Urinary bladder (tissue), 4 donors: ENCODE measurements at places on chromosomes 2 and 18. TPM values are rescaled to one million over a fixed set of nuclear protein-coding genes. Genes with fewer than 3 reads are reported as not detected.

DNA sequence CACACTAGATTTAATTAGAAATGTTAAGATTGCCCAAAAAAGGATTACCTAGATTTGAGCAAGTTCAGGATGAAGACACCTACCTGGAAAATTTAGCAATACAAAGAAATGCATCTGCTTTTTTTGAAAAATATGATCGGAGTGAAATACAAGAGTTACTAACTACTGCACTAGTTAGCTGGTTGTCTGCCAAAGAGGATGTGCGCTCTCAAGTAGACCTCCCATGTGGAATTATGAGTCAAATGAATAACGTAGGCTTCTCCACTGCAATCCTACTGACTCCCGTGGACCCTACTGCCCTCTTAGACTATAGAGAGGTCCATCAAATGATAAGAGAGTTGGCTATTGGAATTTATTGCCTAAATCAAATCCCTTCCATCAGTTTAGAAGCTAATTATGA, 2.0 kb downstream of the ANKAR start:
- DNase-seq, result no peak

GRCh38 chr18:79940126-79940813, 11.2 kb downstream of the SLC66A2 start:
- no peak for DNase-seq

GRCh38 chr2:156476850-156477206, 40.6 kb downstream of the GPD2 start:
- no peak for DNase-seq

DNA sequence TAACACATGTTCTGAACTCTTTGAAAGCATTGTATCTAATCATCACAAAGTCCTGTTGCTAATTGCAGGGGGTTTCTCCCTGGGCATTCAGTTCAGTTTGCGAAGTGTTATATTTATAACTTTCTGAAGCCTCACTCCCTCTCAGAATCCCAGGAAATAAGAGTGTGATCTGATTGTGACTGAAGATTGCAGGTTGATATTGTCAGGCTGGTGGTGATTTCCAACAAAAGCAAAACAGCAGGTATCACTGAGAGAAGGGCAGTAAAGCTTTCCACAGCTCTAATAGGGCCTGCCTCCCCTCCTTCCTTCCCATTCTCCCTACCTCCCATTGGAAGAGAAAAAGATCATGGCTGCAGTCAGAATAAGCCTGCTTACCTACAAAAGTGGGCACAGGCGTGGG, 466.7 kb upstream of the FSHR start:
- no peak for DNase-seq

DNA sequence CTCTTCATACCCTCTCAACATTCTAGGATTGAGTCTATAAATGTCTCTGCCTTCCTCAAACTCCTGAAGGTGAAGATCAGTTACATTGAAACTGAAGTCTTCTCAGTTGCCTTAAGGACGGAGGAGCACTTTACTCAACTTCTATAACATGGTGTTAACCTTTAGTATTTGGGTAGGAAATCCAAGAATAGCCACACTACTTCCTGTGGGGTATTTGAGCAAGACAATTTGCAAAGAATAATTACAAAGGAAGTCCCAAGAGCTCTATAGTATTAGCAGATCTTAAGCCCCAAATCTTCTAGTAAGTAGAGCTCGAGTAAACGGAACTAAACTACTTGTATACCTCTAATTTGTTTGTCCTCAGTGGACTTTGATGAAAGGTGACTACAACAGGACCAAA, 80.9 kb downstream of the SP100 start:
- no peak for DNase-seq

SERTAD2 gene
- 17.6 TPM for polyA plus RNA-seq

IL36RN gene
- not detected for polyA plus RNA-seq

GAL3ST2 gene
- polyA plus RNA-seq, result not detected
